ENCODE measurements at places on chromosomes 1 and 21. TPM values are rescaled to one million over a fixed set of nuclear protein-coding genes. Genes with fewer than 3 reads are reported as not detected.

LIN28A gene
- not detected for polyA plus RNA-seq

S100A14 gene
- 0.10 TPM for polyA plus RNA-seq

LEFTY2 gene
- not detected for polyA plus RNA-seq

BEND5 gene
- 1.2 TPM for polyA plus RNA-seq

S100PBP gene
- polyA plus RNA-seq, result 12.6 TPM

NTMT2 gene
- not detected for polyA plus RNA-seq

TCHHL1 gene
- not detected for polyA plus RNA-seq

SLC44A5 gene
- not detected for polyA plus RNA-seq

FLG gene
- polyA plus RNA-seq, result not detected

NDUFS2 gene
- 101 TPM for polyA plus RNA-seq

GRCh38 chr1:3693321-3693720 lies 41.0 kb downstream of the TP73 start:
- DNase-seq, result no peak
- H3K36me3 ChIP-seq, result no peaks in the 10 kb centered on the region
- H3K27ac ChIP-seq, result no peak overlapping the region
- peaks cover 28% of the 10 kb centered on the region for H3K27me3 ChIP-seq

- peaks cover 8% of the 10 kb centered on the region for H3K4me1 ChIP-seq
- no peaks in the 10 kb centered on the region for H3K27me3 ChIP-seq
- no peak for DNase-seq
- no peak overlapping the region for H3K27ac ChIP-seq
- H3K36me3 ChIP-seq, result no peaks in the 10 kb centered on the region
Observed at GRCh38 chr1:183161391-183161790, 24.7 kb upstream of the LAMC2 start.

DNA sequence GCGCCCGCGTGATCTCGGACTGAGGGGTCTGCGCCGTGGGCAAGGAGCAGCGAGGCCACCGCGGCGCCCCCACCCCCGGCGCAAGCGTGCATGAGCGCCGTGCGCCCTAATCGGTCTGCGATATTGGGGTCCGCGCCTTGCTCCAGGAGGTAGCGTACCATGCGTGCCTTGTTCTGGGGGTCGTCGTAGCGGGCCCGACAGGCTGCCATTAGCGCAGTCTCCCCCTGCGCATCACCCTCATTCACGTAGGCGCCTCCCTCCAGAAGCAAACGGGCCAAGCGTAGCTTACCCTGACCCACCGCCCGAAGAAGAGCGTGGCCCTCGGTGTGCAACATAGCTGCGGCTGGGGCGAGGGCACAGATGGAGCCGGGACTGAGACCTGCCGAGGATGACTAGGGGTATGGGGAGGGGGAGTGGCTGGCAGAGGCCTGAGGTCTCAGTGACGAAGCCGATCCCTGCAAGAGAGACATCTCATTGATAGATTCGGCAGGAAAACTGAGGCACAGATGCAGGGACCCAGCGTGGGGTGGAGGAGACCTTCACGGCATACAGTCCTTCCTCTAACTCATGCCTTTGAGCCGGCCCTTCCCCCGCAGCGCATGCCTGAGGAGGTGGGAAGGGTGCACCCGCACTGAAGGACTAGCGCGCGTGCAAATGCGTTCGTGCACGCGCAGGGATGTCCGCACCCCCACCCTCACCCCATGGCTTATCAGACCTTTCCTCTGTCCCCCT lies 2.8 kb downstream of the ANKRD34A start:
- no peak for DNase-seq
- H3K4me3 ChIP-seq, result peak overlapping the region; percentile 91
- peak overlapping the region; percentile 88 for H3K27ac ChIP-seq
- no peaks in the 10 kb centered on the region for H3K27me3 ChIP-seq

GRCh38 chr1:23124259-23125026 lies 44.2 kb downstream of the LUZP1 start:
- H3K4me1 ChIP-seq, result peaks cover 19% of the 10 kb centered on the region
- no peaks in the 10 kb centered on the region for H3K27me3 ChIP-seq
- H3K4me3 ChIP-seq, result no peak overlapping the region
- no peak overlapping the region for H3K27ac ChIP-seq
- no peaks in the 10 kb centered on the region for H3K36me3 ChIP-seq

DNA sequence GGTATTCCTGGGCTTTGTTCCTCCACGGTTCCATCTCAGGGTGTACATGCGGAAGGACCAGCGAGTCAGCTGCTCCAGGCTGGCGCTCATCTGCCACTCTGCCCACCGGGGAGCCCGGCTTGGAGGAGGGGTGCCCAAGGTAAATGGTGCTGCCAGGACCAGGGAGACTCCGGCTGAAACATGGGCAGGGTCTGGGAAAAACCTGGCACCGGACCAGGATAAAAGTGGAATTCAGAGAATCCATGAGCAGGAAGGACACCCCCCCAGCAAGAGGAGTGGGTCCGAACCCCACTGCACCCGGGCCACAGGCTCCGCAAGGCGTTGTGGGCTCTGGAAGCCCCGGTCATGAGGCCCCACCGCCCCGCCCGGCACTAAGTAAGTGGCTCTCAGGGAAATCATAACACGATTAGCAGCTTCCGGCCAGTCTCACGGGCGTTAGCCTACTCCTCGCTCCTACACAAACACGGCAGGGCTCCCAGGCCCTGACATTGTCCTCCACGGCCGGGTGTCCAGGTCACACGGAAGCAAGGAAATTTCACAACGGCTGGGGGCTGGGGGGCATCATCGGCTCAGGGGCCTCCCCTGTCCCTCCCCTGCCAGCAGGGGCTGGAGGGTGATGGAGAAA lies 21.1 kb downstream of the MEGF6 start:
- H3K27me3 ChIP-seq, result no peaks in the 10 kb centered on the region
- no peaks in the 10 kb centered on the region for H3K4me1 ChIP-seq
- no peak overlapping the region for H3K4me3 ChIP-seq

DNA sequence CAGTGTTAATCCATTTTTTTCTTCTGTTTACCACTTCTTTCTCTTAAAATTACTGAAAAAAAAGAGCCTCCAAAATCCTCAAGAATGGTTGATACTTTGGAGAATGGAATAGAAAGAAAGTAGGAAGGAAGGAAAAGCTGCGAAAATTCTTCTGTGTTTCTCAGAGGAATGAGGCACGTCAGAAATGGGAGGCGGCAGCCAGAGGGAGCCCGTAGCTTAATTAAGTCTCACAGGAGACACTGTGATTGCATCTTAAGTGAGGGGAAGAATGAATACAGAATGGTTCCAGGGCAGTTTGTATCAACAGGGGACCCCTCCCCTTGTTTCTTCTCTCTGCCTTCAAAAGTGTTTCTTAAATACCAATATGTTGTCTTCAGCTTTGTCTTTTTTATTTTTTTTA lies 1099.5 kb downstream of the PLA2G4A start:
- DNase-seq, result peak; percentile 36
- H3K36me3 ChIP-seq, result no peaks in the 10 kb centered on the region
- H3K4me1 ChIP-seq, result no peaks in the 10 kb centered on the region
- H3K4me3 ChIP-seq, result no peak overlapping the region

GRCh38 chr1:44681905-44682882 lies 7.7 kb downstream of the ARMH1 start:
- H3K4me1 ChIP-seq, result no peaks in the 10 kb centered on the region
- no peak for DNase-seq
- H3K36me3 ChIP-seq, result no peaks in the 10 kb centered on the region
- H3K27me3 ChIP-seq, result no peaks in the 10 kb centered on the region
- no peak overlapping the region for H3K4me3 ChIP-seq
- no peak overlapping the region for H3K27ac ChIP-seq

GRCh38 chr1:75310067-75310466 lies 175.9 kb downstream of the LHX8 start:
- no peak for DNase-seq
- H3K36me3 ChIP-seq, result no peaks in the 10 kb centered on the region
- no peak overlapping the region for H3K27ac ChIP-seq
- H3K4me3 ChIP-seq, result no peak overlapping the region

DNA sequence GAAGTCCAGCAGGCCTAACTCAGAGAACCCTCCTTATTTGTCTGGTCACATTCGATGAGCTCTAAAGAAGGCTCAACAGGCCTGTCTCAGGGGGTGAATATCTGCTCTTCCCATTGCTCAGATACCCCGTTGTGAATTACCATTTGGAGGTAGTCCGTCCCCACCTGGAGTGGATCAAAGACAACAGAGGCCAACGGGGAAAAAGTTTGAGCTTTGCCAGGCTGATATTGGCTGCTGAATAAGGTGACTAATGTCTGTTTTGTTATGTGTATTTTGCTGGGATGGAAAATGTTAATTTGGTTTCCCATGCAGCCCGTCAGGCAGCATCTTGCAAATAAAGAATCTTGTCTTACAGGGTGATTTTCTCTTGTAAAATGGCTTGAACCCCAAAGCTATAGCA lies 69.2 kb upstream of the EPS8L3 start:
- H3K4me3 ChIP-seq, result no peak overlapping the region
- H3K27ac ChIP-seq, result no peak overlapping the region
- no peaks in the 10 kb centered on the region for H3K27me3 ChIP-seq
- H3K36me3 ChIP-seq, result no peaks in the 10 kb centered on the region

DNA sequence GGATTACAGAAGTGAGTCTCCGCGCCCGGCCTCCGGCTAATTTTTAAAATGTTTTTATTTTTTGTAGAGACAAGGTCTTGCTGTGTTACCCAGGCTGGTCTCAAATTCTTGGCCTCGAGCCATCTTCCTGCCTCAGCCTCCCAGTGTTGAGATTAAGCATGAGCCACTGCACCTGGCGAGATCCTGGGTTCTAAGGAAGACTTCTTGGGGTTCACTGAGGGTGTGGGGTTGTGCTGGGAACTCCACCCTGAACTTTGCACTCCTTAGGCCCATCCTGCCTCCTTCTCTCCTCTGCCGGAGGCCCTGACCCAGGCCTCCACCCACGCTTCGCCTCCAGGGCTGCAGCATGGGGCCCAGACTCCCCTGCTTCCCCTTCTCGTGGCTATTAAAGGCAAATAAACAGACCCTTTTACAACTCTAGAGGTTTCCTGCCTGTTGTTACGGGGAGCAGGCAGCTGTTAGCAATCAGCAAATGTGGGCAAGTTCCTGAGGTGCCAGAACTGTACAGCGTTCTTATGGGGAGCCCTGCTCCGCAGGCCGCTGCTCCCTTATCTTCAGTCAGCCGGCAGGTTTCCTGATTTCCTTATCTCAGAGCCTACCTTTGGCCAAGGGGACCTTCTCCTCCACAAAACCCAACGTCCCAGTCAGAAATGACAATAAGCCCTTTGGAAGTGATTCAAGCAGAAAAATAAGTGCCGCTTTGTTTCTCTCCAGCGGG lies 41.0 kb upstream of the LIN9 start:
- H3K27me3 ChIP-seq, result no peaks in the 10 kb centered on the region
- DNase-seq, result no peak
- no peaks in the 10 kb centered on the region for H3K4me1 ChIP-seq
- H3K36me3 ChIP-seq, result no peaks in the 10 kb centered on the region
- H3K4me3 ChIP-seq, result no peak overlapping the region

DNA sequence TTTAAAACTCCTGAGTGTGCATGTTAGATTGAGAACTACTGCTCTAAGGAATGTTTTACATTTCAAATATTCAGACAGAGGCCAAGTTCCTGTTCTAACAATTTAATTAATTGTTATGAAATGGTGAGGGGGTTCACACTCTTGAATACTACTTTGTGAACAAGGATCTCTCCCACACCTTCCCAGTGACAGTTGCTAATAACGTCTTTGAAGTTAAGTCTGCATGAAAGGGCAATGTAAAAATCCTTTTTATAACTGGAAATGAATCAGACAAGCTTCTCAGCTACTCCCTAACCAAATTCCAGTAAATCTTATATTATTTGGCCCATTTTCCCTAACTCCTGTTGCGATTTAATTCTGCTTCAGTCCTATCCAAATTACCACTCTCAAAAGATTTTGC lies 828.5 kb upstream of the ADAMTS5 start:
- H3K4me3 ChIP-seq, result no peak overlapping the region
- no peaks in the 10 kb centered on the region for H3K27me3 ChIP-seq
- no peak for DNase-seq
- no peaks in the 10 kb centered on the region for H3K36me3 ChIP-seq

- peak overlapping the region; percentile 53 for H3K4me3 ChIP-seq
- no peaks in the 10 kb centered on the region for H3K27me3 ChIP-seq
- H3K4me1 ChIP-seq, result no peaks in the 10 kb centered on the region
Observed at GRCh38 chr21:25735646-25736597, 1.1 kb downstream of the GABPA start.

GRCh38 chr21:45356251-45356650 lies 48.7 kb upstream of the COL18A1 start:
- no peak overlapping the region for H3K27ac ChIP-seq
- H3K4me1 ChIP-seq, result peaks cover 3% of the 10 kb centered on the region

DNA sequence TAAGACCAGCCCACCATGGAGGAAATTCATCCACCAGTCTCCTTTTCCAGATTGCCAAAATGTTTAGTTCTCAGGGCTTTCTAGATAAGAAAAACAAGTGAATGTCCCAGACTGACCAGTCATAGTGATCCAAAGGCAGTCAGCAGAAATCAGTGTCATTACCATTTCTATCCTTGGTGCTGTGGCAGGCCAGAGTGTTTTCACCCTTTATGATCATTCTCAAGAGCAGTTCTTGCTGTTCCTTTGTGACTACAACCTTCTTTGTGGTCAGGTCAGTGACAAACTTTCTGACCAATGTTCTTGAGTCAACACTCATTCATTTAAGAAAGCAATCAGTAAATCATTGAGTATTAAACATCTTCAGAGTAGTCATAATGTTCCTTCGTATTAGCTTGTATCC lies 7.3 kb upstream of the DHCR24 start:
- H3K27ac ChIP-seq, result no peak overlapping the region
- H3K36me3 ChIP-seq, result no peaks in the 10 kb centered on the region
- H3K27me3 ChIP-seq, result no peaks in the 10 kb centered on the region
- no peaks in the 10 kb centered on the region for H3K4me1 ChIP-seq

GRCh38 chr21:38311765-38312164 lies 55.0 kb downstream of the KCNJ15 start:
- no peak overlapping the region for H3K4me3 ChIP-seq
- H3K27ac ChIP-seq, result no peak overlapping the region
- no peak for DNase-seq
- no peaks in the 10 kb centered on the region for H3K36me3 ChIP-seq
- peaks cover 6% of the 10 kb centered on the region for H3K4me1 ChIP-seq

DNA sequence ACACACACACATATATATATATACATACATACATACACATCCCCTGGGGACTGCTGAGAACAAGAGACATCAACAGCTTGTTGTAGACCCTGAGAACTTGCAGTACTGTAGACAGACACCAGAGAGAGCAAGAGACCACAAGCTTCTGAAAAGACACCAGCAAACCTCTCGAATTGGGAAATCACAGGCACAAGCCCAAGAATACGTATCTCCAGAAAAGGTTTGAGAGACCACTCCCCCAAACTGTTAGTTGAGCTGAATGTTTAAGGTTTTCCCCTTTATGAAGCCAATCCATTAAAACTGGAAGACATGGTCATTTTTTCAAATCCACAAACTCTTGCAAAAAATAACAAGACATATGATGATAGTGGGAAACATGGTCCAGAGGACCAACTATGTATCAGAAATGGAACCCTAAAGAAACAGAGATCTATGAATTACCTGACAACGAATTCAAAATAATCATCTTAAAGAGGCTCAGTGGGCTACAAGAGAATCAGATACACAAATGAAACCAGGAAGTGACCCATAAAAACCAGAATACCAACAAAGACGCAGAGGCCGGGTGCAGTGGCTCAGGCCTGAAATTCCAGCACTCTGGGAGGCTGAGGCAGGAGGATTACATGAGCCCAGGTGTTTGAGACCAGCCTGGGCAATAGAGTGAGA lies 45.1 kb downstream of the SLC2A1 start:
- H3K4me1 ChIP-seq, result no peaks in the 10 kb centered on the region
- no peak overlapping the region for H3K4me3 ChIP-seq
- peaks cover 3% of the 10 kb centered on the region for H3K27me3 ChIP-seq
- no peak overlapping the region for H3K27ac ChIP-seq

All from IMR-90 (cell line).